ENCODE measurements at places on chromosomes 16 and 17.

DNA sequence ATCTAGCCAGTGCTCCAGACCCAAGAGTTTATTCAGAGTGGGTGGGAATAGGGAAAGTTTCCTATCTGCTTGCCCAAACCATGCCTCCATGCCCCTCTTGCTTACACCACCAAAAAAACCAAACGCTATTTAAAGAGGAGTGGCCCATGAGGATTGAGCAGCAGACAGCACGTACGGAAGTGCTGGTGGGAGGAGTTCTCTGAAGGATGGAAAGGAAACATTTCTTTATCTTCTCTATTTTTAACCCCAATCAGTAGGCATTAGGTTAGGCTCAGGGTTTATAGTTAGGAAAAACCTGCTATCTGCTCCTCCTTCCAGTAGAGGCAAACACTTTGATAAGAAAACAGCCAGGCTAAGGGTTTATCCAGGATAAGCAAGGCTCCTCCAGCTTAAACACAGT lies 235.3 kb downstream of the ZFHX3 start:
- DNase-seq = no peak

GRCh38 chr16:4683255-4684057 lies 9.9 kb upstream of the NUDT16L1 start:
- DNase-seq = no peak

- DNase-seq = no peak
These were observed 662 bp downstream of the COTL1 start for GRCh38 chr16:84617041-84617790.

GRCh38 chr17:45225964-45226530 lies 4.4 kb downstream of the FMNL1 start:
- peak; percentile 96 for DNase-seq

DNA sequence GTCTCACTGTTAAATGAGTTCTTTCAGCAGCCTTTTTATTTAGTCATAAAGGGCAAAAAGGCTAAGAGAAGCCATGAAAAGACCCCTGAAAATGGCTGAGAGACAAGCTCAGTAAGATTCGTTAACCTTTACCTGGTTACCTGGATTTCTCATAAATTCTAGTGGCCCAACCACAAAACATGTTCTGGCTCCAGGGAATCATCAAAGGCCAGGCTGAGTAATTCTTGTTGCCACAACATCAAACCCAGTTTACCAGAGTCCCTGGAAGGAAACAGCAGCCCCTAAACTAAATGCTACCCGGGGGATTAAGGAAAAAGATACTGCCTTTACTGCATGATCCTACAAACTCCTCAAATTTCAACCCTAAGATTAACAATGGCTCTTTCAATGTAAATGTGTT lies 15.8 kb downstream of the CYTH1 start:
- no peak for DNase-seq

DNA sequence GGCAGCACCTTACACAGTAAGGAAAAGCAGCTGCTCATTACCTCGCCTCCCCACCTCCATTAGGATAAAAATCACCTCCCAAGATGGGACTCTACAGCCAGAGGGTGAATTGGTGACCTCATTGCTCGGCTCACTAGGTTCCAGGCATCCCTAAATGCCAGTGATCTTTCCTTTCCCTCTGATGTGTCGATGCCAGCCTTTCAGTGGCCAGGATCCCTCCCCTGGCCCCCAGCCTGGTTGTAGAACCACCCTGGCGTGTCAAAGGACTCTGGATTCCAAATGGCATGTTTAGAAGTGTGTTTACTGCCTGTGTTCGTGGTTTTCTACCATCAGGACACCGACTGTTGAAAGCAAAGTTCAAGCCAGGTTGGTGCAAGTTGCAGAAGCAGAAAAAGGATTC lies 72.1 kb upstream of the LYRM9 start:
- no peak for DNase-seq

GRCh38 chr16:52816993-52817392 lies 235.7 kb downstream of the CHD9NB start:
- no peak for DNase-seq

DNA sequence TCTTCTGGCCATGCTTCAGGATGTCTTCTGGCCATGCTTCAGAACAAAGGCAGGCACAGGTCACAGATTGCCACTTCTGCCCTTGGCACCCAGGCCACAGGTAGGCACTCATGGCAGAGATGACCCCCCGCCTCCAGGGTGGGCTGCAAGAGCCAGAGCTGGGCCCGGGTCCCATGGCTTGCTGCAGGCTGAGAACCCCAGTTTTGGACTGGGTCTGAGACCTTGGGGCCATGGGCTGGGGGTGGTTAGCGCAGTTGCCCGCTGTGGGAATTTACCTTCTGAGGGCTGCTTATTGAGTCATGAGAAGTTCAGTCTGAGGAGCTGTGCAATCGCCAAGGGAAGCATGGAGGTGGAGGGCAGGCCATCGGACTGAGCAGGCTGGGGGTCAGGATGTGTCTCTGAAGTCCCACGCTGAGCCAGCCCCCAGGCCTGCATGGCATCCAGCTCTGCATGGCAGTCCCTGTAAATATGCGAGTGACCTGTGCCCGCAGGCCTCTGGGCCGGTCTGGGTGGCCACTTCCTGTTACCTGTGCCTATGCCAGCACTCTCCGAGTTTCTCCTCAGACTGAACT lies 1.7 kb downstream of the ANKRD13B start:
- no peak for DNase-seq

GRCh38 chr17:45334701-45335677 lies 18.2 kb upstream of the MAP3K14 start:
- no peak for DNase-seq

DNA sequence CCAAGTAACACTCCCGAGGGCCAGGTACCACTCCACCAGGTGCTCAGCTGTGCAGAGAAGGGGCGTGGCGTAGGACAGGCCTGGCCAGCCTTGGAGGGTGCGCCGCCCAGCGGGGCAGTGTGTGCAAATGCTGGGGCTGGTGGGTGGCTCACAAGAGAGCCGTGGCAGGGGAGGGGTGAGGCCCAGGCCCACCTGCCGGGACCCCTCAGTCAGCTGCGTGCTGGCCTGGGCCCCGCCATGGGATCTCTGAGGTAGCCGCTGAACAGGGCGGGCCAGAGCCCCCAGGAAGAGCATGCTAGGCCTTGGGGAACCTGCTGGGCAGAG lies 8.8 kb downstream of the TPSG1 start:
- no peak for DNase-seq

DNA sequence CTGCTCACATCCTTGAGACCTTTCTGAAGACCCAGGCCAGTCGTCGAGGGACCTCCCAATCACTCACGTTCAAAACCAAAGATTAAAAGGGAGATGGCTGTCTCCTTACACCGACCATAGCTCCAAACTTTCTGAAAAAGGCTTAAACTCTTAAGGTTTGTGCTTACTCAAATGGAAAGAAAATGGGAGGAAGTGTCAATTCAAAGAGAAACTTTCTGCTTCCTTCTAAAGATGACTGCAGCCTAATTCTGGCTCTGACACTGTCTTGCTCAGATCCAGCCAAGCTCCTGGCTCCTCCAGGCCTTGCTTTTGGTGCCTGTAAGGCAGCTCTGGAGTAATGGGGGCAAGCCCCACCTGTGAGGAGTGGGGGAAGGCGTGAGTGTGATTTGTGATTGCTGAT lies 54.9 kb upstream of the WSB1 start:
- DNase-seq = peak; percentile 66

DNA sequence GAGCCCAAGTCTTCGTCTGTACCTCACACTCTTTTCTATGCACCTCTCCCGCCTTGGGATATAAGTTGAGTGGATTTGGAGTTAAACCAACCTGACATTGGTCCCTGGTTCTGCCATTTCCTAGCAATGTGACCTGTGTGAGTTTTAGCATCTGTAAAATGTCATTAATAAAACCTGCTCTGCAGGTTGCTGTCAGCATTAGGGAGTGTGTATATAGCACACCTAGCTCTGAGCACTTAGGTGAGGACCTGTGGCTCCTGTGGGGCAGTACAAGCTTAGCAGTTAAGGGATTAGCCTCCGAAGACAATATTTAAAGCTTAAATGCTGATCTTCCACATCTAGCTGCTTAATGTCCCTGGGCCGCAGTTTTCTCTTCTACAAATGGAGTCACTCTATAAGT lies 248.0 kb downstream of the TMEM114 start:
- DNase-seq = no peak

- no peak for DNase-seq
These were observed 28.4 kb upstream of the RBFOX1 start for GRCh38 chr16:7304279-7304678.

GRCh38 chr16:10868596-10869469 lies 8.2 kb upstream of the CIITA start:
- DNase-seq = peak; percentile 84

- DNase-seq = no peak
These were observed 84.4 kb upstream of the GPRC5B start for GRCh38 chr16:19968891-19969683.

- DNase-seq = no peak
These were observed 14.2 kb downstream of the B4GALNT2 start for GRCh38 chr17:49146620-49147306.

DNA sequence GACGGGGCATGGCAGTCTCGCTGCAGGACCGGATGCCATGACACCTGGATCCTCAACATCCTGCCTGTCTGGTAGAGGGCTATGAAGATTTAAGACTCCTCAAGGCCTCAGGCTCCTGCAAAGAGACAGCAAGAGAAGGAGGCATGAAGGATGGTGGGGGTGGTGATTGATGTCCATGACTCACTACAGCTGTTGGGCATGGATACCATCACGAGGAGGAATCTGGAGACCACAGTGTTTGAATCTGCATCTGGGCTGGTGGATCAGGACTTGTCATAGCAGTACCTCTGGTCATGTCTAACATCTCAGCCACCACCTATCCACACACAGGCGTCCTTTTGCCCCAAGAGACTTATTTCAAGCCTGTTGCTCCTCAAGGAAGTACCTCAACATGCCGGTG lies 50.2 kb upstream of the WSCD1 start:
- no peak for DNase-seq

GRCh38 chr16:55297062-55297909 lies 26.7 kb upstream of the IRX6 start:
- DNase-seq = no peak

- no peak for DNase-seq
These were observed 49.5 kb upstream of the MTSS2 start for GRCh38 chr16:70735141-70735979.
